ENCODE measurements at places on chromosomes 13 and 19.
A peak's percentile ranks its signal among the peaks of the same experiment; 100 is the strongest.

DNA sequence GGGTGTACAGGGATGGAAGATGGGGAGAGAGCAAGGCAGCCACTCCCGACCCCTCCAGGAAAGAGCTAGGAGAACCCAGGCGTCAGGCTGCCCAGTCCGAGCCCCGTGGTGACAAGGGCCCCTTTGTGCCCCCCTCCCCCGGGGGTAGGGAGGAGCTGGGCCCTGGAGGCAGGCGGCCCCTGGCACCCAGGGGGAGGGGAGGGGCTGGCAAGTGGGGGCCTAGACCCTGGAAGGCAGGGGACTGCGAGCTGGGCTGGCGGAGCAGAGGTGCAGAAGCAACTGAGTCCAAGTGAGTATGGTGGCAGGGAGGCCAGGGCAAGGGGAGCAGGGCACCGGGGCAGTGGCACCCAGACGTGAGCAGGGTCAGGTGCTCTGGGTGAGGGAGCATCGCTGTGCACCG, at the start of gene MAG:
MAG (plus strand) TSS at position 246 of the 400 bp plus-strand sequence. CDS start 3,248 bp downstream, outside the sequence.
- DNase-seq: no peak

- DNase-seq: peak; percentile 84
Measured at GRCh38 chr13:99176309-99177276, 24.1 kb upstream of the UBAC2 start.

DNA sequence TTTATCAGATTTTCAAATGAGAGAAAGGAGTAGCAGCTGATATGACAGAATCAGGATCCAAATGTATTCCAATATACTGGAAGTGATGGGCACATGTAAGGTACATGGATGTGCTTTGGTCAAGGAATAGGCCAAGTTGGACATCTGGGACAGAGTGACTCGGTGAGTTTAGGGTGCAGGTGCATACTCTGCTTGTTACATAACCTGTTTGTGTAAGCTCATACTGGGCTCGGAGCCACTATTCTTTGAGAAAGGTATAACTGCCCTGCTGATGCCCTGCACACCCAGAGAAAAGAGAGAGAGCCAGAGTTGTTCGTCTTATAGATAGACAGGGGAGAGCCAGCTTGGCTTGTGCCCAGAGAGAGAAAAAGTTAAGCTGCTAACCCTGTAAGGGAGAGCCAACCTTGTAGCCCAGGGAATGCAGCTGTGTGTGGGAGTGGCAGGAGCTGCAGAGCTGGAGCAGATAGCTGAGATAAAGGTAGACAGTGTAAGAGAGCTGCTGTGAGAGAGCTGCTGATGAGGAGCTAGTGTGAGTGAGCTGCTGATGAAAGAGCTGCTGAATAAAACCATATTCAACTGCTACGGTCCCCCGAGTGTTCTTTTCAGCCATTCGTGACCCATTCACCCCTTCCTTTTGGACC, 40.7 kb upstream of the N4BP2L1 start:
- DNase-seq: no peak

- DNase-seq: no peak
Measured at GRCh38 chr19:45294291-45295029, 28.2 kb downstream of the CKM start.

- DNase-seq: no peak
Measured at GRCh38 chr13:29743201-29743786, 107.1 kb downstream of the UBL3 start.

Data from CD4-positive, alpha-beta T cell treated with Interleukin-17A for 1 hour (primary cell).